ENCODE measurements at places on chromosomes 4 and X. TPM values are rescaled to one million over a fixed set of nuclear protein-coding genes. Genes with fewer than 3 reads are reported as not detected.

DNA sequence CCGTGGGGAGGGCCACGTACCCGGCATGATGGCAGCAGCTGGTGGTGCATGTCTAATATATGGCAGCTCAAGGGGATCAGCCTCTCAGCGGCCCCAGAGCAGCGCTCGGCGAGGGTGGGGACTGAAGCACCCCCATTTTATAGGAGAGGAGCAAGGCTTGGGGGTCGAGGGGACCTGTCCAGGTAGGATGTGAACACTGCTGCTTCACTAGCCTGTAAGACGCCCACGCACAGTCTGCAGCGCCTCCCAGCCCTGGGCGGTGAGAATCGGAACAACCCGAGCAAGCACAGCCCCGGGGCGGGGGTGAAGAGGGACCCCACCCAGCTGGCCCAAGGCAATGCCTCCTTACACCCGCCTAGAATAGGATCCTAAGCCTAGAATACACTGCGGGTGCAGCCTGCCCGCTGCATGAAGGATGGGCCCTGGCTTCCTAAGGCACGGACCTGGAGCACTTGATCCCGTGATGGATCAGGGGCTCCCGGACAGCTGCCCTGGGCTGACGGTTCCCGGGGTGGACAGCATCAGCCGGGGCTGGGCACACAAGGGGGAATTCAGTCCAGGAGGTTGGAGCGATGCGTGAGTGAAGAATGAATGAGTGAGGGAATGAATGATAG is 17.6 kb downstream of the ADRA2C start:
- no peak for DNase-seq

Gene TDO2
- not detected for total RNA-seq

Gene TEX13B
- total RNA-seq: not detected

Gene ARMCX1
- total RNA-seq: 29.1 TPM

DNA sequence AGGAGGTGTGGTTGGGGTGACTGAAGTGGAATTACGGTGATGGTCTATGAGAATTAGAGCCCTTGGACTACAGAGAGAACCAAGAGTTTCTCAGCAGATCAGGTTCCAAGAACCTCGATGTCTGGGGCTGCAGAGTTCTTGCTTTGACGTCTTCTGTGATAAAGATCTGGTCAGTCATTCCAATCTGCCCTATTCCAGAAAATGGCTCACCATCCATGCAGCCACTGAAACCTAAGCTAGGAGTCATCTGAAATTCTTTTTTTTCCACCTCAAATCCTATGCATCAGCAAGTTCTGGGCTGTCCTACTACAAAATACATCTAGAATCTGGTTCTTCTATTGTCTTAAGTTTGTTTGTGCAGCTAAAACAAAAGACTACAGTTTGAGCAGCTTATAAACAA is 254.4 kb upstream of the PGRMC2 start:
- DNase-seq: no peak

Gene ACE2
- 0.29 TPM for total RNA-seq

- DNase-seq: no peak
Measured at GRCh38 chrX:10367406-10367805, 210.6 kb downstream of the CLCN4 start.

GRCh38 chrX:7169627-7170026 is 21.7 kb upstream of the PUDP start:
- no peak for DNase-seq

Gene PITX2
- total RNA-seq: 0.44 TPM

GRCh38 chr4:92299152-92299551 is 4.6 kb upstream of the GRID2 start:
- no peak for DNase-seq

GRCh38 chr4:7037425-7037824 is 5.7 kb upstream of the TADA2B start:
- DNase-seq: no peak

Gene SEC24B
- total RNA-seq: 24.2 TPM

Gene TCEAL2
- total RNA-seq: 15.1 TPM

Gene NKX3-2
- total RNA-seq: 0.13 TPM
